ENCODE measurements at places on chromosomes 4 and X. TPM values are rescaled to one million over a fixed set of nuclear protein-coding genes. Genes with fewer than 3 reads are reported as not detected.

- DNase-seq = no peak
Measured at GRCh38 chrX:40922307-40922706, 162.9 kb upstream of the USP9X start.

- no peak for DNase-seq
Measured at GRCh38 chrX:2463973-2464676, 36.7 kb downstream of the DHRSX start.

ENAM gene
- total RNA-seq = 0.21 TPM

GRCh38 chr4:147518846-147519767 lies 38.2 kb downstream of the EDNRA start:
- DNase-seq = peak; percentile 75

GRCh38 chr4:8585186-8585585 lies 5.0 kb downstream of the GPR78 start:
- DNase-seq = no peak

- no peak for DNase-seq
Measured at GRCh38 chrX:10111364-10112148, 45.2 kb upstream of the CLCN4 start.

FAM199X gene
- total RNA-seq = 39.1 TPM

FABP2 gene
- total RNA-seq = not detected

NSG1 gene
- 0.27 TPM for total RNA-seq

GATA1 gene
- total RNA-seq = not detected

- no peak for DNase-seq
Measured at GRCh38 chr4:145503486-145504072, 21.9 kb downstream of the SMAD1 start.

DNA sequence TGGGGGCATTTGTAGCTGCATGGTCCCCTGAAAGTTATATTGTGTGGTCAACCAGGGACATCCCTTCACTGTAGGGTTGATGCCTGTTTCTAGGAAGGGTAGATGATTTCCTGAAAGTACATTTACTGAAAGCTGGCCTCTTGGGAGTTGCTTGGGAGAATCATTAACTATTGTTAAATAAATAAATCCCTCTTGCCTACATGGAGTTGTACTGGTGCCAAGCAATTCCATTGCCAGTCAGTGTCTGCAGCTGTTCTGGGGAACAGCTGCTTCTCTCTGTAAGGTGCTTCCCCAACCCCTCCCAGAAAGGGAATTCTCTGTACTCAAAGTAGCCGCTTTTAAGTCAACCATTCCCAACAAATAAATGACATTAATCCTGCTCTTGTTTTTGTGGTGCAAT lies 51.1 kb downstream of the C4orf51 start:
- peak; percentile 98 for DNase-seq

GRCh38 chrX:130523460-130524394 lies 121.9 kb downstream of the RBMX2 start:
- DNase-seq = no peak

SYTL4 gene
- 0.88 TPM for total RNA-seq

- DNase-seq = no peak
Measured at GRCh38 chr4:138118270-138118669, 123.9 kb downstream of the SLC7A11 start.

- no peak for DNase-seq
Measured at GRCh38 chrX:109878236-109878635, 124.7 kb upstream of the TMEM164 start.

DNA sequence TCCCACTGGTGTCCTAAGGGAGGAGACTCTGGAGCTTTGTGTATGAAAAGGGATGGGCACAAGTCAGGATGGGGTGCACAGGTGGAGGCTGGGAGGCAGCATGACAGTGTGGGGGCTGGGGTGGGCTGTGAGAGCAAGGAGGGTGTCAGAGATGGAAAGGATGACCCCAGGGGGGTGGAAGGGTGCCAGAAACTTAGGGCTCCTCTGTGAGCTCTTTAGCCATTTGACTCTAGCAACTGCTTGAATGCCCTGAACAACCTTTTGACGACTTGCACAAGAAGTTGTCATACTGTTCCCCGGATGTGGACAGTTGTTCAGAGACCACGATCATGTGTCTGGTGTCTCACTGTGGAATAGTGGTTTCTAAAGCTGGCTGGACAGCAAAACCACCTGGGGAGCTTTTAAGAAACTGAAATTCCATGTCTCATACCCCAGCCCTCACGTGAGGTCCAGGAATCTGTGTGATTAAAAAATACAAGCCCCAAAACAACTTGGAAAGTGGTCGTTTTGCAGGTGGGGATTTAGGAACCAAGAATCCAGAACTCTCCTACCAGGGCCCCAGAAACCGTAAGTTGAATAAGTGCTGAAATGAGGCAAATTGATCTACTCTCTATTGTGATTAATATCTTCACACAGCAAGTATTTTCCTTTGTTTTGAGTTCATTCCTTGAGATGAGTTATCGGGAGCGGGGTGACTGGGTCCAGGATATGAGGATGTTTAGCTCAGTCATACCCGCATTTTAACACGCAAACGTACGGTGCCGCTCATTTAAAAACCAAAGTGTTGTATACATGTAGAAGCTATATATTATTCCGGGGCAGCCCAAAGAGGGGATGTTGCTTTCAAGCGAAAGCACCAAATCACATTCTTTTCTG lies 3.4 kb downstream of the RHOH start:
- DNase-seq = peak; percentile 86

DNA sequence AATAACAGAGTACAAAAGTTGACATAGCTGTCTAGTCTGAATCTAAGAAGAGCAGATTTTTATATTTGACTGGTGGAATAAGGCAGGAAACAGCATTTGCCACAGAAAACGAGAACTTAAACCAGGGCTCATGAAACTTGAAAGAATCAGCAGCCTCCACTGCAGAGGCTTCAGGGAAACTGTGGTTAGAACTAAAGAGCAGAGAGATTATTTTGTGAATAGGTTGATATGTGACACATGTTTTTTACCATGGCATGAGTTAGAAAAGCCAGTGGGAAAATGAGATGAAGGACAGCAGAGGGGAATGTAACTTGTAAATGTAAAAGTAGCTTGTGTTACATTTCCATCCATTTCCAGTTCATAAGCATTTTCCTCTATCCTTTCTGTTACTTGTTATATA lies 63.7 kb upstream of the CAMK2D start:
- no peak for DNase-seq

DNA sequence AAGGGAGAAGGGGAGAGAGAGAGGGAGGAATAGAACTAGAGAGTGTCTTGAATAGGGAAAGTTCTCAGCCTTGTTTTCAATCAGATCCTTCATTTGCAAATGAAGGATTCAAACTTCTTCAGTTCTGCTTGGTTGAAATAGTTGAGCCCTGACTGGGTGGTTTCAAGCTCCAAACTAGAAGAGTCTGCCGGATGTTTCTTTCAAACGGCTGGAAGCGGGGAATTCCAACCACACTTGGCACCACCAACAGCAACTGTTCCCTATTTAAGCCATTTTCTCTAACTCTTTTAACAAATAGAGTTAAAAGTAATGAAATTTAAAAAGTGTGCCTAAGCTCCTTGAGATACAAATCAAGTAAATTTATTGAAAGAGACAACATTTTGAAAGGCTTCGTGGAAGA lies 67.5 kb upstream of the DDX60 start:
- peak; percentile 26 for DNase-seq

ZNF185 gene
- 0.47 TPM for total RNA-seq

DNA sequence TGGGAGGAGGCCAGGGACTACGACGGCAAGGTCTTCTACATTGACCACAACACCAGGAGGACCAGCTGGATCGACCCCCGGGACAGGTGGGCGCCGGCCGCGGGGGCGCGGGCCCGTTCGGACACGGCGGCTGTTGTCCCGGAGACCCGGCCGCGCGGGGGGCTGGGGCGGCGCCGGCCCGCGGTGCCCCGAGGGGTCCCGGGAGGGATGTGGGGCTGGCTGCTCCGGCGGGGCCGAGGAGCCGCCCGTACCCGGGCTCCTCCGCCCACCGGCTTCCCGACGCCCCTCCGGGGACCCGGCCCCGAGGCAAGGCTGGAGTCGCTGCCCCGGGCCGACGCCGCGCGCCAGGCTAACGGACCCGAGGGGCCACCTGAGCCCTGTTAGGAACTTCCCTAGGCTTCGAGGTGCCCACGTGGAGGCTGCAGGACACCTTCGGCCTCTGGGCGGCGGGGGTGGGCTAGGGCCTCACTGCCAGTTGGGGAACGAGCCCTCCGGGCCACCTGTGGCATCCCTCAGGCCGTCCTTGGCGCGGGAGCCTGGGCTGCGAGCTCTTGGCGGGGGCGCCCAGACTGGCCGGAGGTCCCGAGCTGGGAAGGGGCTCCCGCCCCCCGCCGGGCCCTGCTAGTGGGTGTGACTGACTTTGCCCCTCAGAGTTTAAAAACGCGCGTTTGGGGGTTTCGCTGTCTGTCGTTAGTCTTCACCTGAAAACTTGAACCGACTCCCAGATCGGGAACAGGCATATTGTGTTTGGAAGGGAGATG lies 660 bp downstream of the WWC2 start:
- DNase-seq = peak; percentile 51

- DNase-seq = peak; percentile 51
Measured at GRCh38 chr4:26298198-26298947, 22.4 kb upstream of the RBPJ start.

DNA sequence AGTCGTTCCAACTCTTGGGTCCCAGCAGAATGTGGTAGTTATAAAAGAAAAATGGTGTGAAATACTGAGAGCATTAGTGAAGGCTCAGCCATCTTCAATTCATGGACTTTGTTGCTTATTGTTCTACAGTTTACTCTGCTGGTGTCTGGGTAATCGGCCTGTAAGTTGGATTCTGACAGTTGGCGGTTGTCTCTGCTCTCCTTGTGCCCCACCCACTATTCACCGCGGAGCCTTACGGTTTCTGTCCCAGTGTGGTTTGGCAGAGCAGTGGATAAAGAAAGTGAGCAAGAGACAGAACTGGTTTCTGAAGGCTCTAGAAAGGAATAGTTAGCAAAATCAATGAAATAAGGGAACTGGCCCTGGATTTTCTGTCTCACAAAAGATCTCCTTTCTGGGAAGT lies 9.1 kb downstream of the LONRF3 start:
- DNase-seq = no peak

DNA sequence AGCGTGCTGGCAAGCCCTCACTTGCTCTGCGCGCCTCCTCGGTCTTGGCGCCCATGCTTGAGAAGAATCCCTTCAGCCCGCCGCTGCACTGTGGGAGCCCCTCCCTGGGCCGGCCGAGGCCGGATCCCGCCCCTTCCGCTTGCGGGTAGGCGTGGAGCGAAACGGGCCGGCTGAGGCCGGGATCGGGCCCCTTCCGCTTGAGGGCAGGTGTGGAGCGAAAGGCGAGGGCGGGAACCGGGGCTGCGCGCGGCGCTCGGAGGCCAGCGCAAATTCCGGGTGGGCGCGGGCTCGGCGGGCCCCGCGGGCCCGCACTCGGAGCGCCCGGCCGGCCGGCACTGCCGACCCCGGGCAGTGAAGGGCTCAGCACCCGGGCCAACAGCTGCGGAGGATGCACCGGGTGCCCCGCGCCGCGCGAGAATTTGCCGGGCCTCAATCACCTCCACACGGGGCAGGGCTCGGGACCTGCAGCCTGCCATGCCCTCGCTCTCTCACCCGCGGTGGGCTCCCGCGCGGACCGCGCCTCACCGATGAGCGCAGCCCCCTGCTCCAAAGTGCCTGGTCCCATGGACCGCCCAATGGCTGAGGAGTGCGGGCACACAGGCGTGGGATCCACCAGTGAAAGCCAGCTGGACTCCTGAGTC lies 58.1 kb upstream of the GBA3 start:
- no peak for DNase-seq

DNA sequence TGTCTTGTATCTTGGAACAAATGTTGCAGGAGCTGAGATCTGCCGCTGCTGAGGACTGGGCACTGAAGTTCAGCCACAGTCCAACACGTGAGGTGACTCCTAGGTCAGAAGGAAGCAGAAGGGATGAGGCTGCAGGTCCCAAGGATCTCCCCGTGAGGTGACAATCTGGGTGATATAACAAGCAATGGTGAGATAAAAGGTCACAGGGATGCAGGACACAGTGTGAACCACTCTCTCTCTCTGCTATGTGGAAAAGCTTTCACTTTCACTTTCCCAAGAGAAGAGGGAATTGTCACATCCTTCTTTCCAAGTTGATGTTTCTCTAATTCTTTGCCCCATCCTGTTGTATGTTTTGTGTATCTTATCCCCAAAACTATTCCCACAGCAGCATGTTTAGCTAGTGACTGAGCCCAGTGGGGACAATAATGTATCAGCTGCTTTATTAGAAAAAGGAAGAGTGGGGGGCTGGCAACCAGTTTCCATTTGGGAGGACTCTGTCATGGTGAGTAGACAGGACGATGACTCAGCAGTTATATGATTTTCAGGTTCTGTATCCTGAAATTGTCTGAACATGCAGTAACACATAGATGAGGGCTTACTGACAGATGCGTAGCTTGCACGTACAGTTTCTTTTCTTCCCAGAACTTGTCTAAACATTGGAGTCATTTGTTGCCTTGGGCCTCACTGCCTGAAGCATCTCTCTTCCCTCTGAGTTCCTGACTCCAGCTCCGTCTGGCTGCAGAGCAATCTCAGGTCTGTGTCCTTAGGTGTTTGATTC lies 1415.8 kb upstream of the TENM3 start:
- peak; percentile 41 for DNase-seq

GRCh38 chr4:53865054-53865453 lies 199.4 kb downstream of the CHIC2 start:
- DNase-seq = no peak

DNA sequence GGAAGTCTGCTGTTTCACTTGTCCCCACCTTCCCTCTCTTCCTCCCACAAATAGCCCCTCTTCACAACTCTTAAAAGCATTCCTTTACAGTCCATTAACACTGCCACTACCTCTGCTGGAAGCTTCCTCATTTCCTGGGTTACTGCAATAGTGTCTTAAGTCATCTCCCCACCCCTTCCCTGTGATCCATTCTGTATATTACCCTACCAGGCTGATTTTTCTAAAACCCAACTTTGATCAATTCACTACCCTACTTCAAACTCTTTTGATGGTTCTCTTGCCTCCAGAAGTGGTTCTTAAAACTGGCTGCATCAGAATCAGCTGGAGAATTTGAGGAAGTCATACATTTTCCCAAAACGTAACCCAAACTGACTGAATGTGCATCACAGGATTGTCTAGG lies 8.8 kb upstream of the XIAP start:
- no peak for DNase-seq

- DNase-seq = no peak
Measured at GRCh38 chr4:6473264-6474052, 1.0 kb upstream of the PPP2R2C start.

GRCh38 chr4:54588404-54588803 lies 69.4 kb upstream of the KIT start:
- no peak for DNase-seq

FGF5 gene
- 4.9 TPM for total RNA-seq

- DNase-seq = no peak
Measured at GRCh38 chr4:89618151-89618550, 218.8 kb downstream of the SNCA start.

DNA sequence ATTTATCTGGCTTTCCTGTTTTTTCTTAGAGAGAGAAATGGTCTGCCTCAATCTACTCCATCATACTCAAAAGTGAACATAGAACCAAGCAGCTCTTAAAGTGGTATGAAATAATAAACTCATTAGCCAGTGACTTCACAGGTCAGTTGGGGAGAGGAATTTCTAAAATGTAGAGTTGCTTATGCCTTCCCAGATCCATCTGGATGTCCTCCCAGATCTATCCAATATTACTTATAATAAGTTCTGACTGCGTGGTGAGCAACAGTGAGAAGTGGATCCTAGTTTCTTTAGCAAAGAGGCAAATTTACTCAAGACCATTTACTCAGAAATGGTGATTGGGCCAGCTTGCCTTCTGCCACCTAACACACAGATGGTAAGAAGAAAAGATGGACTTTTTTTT lies 748.0 kb downstream of the PCDH18 start:
- no peak for DNase-seq
